ENCODE measurements at places on chromosomes 1 and 21.
A peak's percentile ranks its signal among the peaks of the same experiment; 100 is the strongest.

- no peak for DNase-seq
These were observed 43.1 kb upstream of the PIGC start for GRCh38 chr1:172486805-172487454.

DNA sequence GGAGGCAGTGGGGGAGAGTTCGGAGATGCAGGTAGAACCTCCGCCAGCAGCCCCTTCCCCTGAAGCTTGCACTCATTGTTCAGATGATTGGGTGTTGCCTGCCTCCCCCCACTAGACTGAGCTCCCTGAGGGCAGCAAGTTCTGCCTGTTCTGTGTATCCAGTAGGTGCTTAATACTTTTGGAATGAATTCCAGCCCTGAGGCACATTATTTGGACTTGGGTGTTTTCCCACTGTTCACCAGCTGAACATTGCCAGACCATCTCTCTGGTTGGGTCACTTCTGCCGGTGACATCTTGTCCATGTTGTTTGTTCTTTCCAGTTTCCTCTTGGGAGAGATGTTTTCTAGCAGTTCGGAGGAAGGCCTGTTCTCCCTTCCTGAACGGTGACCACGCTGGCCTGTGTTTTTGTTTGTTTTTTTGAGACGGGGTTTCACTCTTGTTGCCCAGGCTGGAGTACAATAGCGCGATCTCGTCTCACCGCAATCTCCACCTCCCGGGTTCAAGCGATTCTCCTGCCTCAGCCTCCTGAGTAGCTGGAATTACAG is 48.7 kb downstream of the SPSB1 start:
- DNase-seq: no peak

GRCh38 chr1:214584805-214585766 is 17.9 kb upstream of the CENPF start:
- DNase-seq: peak; percentile 79

- DNase-seq: peak; percentile 29
These were observed 697 bp upstream of the ZNF670 start for GRCh38 chr1:247079141-247079874.

DNA sequence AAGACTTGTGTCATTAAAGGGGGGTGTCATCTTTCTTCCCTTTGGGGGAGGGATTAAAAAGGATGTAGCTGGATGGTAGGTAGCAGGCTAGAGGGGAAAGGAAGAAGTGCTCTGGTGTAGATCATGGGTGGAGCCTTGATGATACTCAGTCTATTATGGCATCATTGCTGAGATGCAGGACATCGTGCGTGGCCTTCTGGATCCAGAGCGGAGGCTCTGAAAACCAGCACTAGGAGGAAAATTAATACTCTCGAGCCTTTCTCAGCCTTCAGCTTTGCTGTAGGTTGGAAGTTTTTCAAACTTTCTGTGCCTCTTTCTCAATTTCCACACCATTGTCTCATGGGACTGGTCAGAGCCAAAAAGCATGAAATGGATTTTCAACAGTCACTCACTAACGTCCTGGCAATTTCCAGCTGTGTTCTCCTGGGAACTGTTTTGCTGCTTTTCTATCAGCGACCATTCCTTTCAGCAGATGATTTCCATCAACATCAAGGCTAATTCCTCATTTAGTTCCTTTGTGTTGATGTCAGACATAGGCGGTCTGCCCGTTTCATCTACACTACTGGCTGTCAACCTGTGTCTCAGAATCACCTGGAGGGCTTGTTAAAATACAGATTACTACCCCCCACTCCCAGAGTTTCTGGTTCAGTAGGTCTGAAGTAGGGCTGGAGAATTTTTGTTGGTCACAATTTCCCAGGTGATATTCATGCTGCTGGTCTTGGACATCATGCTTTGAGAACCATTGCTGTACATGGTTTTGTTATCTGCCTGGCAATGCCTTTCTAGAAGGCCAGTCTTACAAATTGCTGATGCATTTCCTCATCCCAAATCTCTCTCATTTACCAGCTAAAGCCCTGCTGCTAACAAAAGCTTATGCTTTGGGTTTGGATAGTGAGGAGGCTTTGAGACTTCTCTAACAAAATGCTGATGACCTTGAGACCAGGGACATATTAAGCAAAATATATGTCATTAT is 7.7 kb downstream of the CACNA1E start:
- DNase-seq: no peak

DNA sequence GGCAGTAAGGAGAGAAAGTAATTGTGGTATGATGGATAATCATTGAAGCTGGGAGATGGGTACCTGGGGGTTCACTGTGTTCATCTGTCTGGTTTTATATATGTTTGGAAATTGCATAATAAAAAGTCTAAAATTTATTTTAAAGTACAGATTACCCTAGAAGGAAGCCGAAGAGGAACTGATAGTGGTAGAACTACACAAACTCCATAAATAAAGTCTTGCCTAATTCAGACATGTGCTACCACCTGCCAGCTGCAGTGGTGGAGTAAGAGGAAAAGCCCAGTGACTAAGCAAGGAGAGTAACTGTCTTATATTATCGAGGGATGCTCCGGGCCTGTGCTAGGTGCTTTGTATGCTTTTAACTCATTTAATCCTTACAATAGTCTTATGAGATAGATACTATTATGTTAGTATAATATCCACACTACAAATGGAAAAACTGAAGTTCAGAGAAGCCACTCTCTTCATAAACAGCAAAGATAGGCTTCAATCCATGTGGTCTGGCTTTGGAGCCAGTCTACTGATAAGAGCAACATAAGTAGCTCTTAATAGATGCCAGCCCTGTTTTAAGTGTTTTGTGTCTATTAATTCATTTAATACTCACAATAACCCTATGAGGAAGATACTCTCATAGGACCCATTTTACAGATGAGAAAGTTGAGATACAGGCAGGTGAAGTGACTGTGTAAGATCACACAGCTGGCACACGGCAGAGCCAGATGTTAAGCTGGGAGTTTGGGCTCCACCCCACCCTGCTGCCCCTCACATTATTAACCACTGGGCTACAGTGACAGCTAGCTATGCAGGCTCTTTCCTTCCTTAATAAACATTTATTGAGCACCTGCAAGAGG is 56.8 kb upstream of the HNRNPU start:
- peak; percentile 91 for DNase-seq

DNA sequence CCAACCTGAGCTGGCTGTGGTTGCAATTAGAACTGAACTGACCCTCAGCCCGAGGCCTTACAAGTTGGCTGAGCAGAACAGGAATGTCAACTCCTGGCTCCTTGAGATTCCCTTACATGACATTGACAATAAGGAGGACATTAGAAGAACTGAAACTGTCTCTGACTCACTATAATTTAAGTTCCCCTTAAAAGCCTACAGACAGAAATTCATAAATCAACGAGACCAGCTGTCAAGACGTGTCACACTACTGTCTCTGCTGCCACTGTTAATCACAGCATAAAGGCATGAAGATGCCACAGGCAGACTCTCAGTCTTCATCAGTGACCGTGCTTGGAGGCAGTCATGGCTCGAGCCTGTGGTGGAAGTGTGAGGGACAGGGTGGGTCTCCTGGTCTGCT is 168.8 kb downstream of the GABPA start:
- peak; percentile 3 for DNase-seq

GRCh38 chr1:203082571-203083462 is 3.0 kb downstream of the MYOG start:
- DNase-seq: no peak

DNA sequence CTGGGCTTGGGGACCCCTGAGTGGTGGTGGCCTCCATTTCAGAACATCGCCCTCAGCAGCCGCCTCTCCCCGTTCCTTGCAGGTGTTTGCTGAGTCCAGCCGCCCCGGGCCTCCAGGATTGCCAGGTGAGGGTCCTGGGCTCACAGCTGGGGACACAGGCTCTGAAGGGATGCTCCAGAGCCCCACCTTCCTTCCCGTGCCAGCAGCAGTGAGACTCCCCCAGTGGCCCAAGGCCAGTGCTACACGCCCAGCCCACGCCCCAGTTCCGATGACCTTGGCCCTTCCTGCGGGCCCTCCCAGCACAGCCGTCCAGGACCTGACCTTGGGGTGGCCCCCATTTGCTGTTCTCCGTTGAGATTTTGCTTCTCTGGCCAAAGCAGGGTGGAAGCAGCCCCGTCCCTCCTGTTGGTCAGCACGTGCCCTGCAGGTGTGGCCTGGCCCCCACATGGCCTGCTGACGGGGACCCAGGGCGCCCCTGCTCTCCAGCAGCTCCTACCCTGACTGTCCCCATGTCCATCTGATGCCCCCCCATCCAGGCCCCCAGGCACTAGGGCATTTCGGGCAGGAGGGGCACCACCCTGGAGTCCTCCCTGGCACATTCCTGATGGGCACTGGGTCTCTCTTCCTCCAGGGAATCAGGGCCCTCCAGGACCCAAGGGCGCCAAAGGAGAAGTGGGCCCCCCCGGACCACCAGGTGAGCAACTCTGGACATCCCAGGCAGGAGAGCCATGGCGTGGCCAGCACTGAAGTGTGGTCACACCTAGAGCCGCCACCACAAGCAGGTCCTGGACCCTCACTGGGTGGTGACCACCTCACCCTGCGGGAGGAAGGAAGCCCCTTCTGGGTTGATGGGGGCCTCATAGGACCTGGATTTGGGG is 45.0 kb downstream of the SLC19A1 start:
- no peak for DNase-seq

GRCh38 chr1:61742620-61743430 is 545 bp downstream of the PATJ start:
- DNase-seq: no peak

- DNase-seq: no peak
These were observed at the start of gene NCMAP for GRCh38 chr1:24555591-24556413. Gene NCMAP (plus strand): TSS chr1:24556087. CDS start chr1:24595431, 39,344 bp downstream.

DNA sequence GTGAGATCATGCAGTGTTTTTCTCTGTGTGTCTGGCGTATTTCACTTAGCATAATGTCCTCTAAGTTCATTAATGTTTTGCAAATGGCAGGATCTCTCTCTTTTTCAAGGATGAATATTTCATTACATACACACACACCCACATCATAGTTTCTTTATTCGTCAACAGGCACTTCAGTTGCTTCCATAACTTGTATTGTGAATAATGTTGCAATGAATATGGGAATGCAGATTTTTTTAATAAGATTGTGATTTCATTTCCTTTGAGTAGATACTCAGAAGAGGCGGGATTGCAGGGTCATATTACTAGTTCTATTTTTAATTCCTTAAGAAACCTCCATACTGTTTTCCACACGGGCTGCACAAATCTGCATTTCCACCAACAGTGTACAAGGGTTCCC is 134.0 kb downstream of the CLEC20A start:
- DNase-seq: no peak

DNA sequence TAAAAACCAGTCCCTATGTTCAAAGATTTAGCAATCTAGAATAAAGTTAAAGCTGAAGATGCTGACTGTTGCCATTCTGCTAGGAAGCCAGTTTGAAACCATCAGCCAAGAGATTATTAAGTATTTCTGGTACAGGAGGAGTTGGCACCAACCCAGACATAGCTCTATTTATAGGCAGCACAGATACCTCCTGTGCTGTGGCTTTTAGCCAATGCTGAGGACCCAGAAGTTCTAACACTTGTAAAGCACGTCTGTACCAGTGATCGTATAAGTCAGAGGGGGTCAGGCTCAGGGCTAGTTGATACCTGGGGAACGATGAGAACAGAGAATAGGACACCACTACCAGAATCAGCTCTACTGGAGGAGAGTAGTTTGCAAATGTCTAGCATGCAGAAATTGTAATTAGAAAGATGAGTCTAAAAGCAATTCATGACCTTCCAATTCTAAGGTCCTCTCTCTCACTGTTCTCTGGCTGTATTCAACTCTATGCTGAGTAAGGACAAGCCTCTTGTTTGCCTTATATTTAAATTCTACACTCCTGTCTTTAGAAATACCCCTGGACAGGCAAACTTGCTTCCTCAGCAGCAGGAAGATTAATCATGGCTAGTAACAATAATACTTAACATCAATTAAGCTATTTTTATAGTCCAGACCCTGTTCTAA is 96.8 kb upstream of the PALMD start:
- DNase-seq: no peak

DNA sequence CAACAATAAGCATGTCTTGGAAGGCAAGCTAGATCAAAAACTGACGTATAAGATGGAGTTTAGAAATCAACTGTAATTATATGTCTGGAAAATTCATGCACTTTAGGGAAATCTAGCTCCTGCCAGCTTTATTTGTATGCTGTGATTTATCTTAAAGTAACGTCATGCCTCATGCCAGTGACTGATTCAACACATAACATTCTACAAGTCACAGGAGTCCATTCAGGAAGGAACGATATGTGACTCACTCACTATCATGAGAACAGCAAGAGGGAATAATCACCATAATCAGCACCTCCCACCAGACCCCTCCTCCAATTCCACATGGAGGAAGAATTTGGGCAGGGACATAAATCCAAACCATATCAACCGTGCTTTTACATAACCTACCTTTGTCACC is 682.4 kb upstream of the ADAMTS5 start:
- no peak for DNase-seq

- no peak for DNase-seq
These were observed 325.0 kb upstream of the ESRRG start for GRCh38 chr1:217048104-217048707.

DNA sequence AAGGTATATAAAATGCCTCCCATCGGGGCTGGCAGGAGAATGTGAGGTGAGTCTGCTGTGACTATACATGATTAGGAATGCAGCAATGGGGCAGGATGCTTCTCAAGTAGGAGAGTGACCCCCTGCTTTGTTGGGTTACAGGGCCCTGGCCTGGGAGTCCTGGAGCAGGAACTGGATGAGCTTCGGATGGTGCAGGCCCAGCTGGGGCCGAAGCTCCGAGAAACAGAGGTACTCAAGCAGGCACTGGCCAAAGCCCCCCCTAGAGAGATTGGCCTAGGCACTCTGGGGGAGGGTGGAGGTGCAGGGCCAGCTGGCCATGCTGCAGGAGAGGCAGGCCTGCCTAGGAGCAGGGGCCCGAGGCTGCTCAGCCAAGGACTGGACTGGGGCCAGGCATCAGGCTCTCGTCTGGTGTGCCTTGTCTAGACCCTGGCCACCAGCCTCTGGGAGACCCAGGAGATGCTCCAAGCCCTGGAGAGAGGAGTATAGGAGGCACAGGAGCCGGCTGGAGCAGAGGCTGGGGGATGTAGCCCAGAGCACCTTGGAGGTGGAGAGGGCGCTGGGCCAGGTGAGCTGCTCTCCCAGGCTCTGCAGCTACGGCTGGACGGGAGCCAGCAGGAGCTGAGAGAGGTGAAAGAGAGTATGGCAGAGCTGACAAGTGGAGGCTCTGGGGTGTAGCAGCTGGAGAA is 32.8 kb upstream of the PKP1 start:
- DNase-seq: no peak

Data from Kasumi-1 (cell line).